Urothelium cell line (cell line): ENCODE measurements at places on chromosomes 11 and 22.

DNA sequence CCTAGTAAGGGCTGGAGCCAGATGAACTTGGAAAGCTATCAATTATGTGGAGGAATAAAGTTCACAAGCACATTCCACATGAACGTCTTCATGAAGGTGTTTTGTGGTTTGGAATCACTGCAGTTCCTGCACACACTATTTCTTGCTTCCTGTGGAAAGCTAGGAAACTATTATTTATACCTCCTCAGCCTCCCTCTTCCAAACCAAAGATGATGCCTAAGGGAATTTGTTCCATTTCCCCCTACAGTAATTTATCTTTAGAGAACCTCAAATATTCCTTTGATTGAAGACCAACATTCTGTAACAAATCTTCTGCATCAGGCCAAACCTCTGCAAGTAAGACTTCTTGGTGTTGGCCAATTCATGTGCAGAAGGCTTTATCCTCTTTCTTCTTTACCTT lies 115.8 kb upstream of the ARHGAP20 start:
- DNase-seq, result no peak

GRCh38 chr22:44402196-44403111 lies 89.7 kb upstream of the SHISAL1 start:
- DNase-seq, result no peak

DNA sequence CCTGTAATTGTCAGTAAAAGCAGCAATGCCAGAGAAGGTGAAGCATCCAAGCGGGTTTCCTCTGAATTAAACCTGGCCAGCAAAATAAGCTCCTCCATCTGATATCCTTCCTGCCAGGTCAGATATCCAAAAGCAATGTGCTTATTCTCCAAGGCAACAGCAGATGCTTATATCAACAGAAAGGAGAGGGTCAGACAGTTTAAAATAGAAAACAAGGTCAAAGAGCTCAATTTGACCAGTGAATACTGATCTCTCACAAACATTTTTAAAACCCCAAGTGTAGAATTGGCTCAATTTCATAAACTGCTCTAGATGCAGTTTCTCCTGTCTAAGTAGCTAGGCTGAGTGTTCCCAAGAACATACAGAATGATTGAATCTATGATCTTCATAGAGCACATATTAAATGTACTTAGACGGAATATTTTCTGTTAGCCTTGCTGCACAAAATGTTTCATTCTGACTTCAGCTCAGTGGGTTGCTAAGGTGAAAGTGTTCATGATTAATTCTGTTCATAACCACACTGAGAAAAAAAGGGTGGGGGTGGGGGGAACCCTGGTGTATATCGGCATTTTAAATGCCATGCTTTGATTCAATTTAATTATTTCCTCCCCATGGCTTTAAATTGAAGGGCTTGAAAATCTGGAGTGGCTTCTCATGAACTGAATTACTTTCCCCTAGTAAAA lies 174.2 kb upstream of the ARHGAP20 start:
- DNase-seq, result no peak

DNA sequence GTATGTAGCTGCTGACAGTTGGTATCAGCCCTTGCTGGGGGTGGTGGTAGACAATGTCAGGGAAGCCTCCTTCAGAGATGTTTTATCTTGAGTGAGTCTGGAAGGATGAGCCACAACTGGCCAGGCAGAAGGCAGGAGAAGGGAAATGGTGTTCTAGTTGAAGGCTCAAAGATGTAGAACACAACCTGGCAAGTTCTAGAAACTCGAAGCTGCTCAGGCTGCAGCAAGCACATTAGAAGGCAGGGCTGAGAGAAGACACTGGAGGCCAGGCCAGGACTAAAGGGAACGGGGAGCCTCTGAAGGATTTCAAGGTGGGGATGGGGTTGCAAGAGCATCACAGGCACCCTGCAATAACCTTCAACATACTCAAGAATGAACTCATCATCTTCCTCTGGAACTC lies 40.4 kb downstream of the USP35 start:
- no peak for DNase-seq

GRCh38 chr11:66004186-66004585 lies 1.9 kb downstream of the BANF1 start:
- DNase-seq, result no peak

- no peak for DNase-seq
Observed at GRCh38 chr11:62726156-62726914, 922 bp downstream of the HNRNPUL2 start.

- peak; percentile 44 for DNase-seq
Observed at GRCh38 chr11:64356498-64357411, 2.2 kb upstream of the RPS6KA4 start.

GRCh38 chr22:27312966-27313855 lies 488.3 kb downstream of the MN1 start:
- DNase-seq, result no peak

- DNase-seq, result no peak
Observed at GRCh38 chr11:122731500-122731913, 76.0 kb downstream of the UBASH3B start.

DNA sequence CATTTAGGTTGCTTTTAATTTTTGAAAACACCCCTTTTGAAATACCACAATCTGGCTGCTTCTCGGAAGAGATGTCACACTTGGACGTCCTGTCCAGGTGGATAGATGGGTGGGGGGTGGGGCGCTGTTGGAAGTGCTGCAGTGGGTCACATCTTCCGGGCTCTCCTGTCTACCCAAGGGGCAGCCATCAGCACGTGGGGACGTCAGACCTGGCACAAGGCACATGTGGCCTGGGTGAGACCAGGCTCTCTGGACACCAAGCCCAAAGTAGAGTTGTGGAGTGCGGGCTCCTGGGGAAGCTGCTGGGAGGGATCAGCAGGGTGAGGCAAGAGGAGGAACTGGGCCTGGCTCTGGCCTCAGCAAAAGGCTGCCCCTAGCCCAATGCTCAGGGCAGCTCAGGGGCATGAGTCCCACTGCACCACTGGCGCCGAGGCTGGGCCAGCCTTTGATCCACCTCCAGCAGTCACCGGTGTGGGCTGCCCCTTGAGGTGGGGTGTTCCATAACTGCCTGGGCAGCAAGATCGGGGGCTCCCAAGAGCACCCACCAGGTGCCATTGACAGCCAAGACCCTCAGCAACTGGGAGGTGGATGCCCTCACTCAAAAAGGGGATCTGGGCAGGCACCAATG lies 68.6 kb upstream of the CCND1 start:
- DNase-seq, result no peak

- no peak for DNase-seq
Observed at GRCh38 chr22:37610480-37611129, 2.0 kb downstream of the GGA1 start.

- peak; percentile 93 for DNase-seq
Observed at GRCh38 chr11:47355283-47356128, 3.0 kb upstream of the MYBPC3 start.

- no peak for DNase-seq
Observed at GRCh38 chr11:118918128-118918685, 7.5 kb downstream of the BCL9L start.

DNA sequence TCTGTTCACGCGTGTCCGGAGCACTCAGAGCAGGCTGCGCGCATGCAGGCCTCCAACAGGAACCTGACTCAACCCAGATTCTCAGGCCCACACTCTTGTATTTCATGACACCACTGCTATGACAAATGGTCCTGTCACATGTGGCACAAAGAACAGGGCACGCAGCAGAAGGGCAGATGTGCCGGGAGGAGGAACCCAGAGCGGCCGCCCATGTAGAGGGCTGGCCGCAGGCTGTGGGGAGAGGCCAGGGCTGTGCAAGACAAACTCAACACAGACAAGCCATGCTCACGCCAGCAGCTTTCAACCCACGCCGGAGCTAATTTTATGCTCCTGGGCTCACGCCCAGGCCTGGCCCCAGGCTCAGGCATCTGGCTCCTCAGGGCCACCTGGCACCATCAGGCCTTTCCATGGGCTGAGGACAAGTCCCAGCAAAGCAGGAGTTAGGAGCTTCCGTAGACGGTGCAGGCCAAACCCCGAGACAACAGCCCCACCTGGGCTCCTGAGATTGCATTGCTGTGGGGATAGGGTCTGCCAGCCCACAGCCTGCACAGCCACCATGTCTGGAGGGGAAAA lies 40.0 kb downstream of the DUSP8 start:
- no peak for DNase-seq
